Left hindlimb (tissue), 1 donor: ENCODE measurements at places on chromosomes 6 and 20.

DNA sequence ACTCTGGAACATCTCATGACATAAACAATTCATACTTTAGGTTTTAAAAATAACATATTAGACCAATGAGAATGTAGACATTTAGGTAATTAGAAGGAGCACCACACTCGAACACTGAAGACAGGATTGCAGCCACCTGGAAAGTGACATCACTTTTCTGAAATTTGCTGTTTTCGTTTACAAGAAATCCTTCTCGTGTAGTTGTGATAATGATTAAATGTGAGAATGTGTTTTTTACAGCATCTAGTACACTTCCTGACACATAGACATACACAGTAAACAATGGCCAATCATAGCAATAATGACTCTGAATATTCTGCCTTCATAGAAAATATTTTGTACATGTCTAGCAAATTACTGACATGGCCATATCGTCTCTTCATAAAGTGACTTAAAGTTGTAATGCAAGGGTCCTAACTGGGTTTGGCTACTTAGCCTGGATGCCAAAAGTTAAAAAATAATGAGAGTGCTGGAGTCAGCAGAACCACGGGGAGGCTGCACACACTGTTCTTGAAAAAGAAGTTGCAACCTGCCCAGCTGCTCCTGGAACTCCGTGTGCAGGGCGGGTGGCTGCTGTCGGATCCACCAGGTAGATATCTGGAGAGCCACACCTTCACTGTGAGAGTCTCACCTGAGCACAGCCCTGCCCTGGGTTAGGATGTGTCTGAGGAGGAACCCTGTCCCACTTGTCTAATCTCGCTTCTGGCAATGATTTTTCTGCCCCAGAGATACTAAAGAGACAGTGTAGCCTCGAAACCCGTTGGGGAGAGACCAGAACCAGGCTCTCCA is 212.9 kb downstream of the QKI start:
- no peak for DNase-seq

GRCh38 chr6:136230219-136230853 is 19.8 kb downstream of the MTFR2 start:
- DNase-seq: no peak

- DNase-seq: no peak
Measured at GRCh38 chr6:82893889-82894652, 171.6 kb downstream of the UBE3D start.

DNA sequence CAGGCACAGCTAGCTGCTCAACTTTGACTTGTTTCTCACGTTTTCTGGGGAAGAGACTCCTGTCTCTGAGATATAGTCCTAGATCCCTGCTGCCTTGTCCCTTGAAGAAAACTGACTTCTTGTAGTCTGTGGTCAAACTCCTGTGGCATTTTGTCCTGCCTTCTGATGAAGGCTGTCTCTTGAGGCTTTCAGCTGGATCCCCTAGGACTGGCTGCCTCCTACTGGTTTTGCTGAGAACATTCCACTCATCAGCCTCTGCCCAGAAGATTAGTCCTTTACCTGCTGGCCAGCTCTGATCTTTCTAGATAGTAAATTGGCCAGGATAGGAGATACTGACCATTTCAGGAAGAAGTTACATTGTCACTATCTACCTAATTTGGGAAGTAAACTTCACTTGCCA is 71.9 kb upstream of the CNR1 start:
- no peak for DNase-seq
